ENCODE measurements at places on chromosomes 7 and 10. TPM values are rescaled to one million over a fixed set of nuclear protein-coding genes. Genes with fewer than 3 reads are reported as not detected.

The COL13A1 gene
- 4.5 TPM for total RNA-seq

GRCh38 chr10:24887855-24888231 is 64.6 kb downstream of the PRTFDC1 start:
- no peaks in the 10 kb centered on the region for H3K27me3 ChIP-seq
- no peaks in the 10 kb centered on the region for H3K36me3 ChIP-seq
- no peak overlapping the region for H3K27ac ChIP-seq
- no peaks in the 10 kb centered on the region for H3K4me1 ChIP-seq
- H3K4me3 ChIP-seq, result no peak overlapping the region
- no peak for DNase-seq

GRCh38 chr10:86964061-86964846 is 4.0 kb upstream of the ADIRF start:
- H3K27ac ChIP-seq, result no peak overlapping the region
- H3K4me3 ChIP-seq, result no peak overlapping the region
- peaks cover 10% of the 10 kb centered on the region for H3K4me1 ChIP-seq

DNA sequence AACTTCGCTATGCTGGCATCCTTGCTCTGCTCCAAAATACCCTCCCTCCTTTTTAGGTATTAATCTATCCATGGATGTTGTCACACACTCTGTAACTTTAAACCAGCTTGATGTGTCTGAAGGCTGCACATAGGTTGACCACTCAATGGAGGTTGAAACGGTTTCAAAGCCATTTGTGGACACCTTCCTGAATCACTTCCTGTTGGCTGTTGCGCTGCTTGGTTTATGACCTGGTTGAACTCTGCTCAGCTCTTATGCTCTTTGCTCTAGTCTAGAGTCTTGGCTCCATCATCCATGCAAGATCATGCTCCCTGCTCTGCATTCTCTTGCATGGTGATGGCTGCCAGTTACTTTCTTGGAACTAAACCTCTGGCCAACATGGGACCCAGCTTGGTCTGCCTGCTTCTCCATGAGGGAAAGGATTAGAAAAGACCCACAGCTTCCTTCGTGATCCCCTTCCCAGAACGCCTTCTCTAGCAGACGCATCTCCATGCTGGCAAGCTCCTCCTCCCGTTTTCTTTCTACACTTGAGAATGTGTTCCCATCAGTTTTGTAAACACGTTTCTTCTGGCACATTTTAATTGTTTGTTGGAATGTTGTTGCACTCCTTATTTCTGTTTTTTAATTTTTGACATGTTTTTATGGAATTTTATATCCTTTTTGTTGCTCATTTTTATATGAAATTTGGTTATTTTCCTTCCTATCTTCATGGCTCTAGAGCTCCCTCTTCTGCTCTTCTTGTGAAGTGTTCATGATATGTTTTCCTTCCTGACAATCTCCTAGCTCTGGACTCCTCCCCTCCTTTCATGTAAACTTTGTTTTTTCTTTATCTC is 149.8 kb downstream of the XPNPEP1 start:
- H3K36me3 ChIP-seq, result no peaks in the 10 kb centered on the region
- no peak overlapping the region for H3K27ac ChIP-seq
- no peak overlapping the region for H3K4me3 ChIP-seq
- peaks cover 4% of the 10 kb centered on the region for H3K4me1 ChIP-seq

DNA sequence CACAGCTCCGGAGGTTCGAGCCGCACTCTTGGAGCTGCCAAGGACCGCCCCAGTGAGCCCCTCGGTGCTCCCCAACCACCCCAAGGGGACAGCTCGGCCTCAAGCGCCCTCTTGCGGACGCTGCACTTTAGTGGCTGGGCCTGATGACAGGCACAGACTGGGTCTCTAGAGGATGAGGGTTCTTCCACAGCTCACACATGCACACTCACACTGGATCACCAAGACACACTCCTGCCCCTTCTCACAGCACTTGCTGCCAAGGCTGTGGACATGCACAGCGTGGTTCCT is 2.1 kb downstream of the RET start:
- H3K4me1 ChIP-seq, result no peaks in the 10 kb centered on the region
- no peaks in the 10 kb centered on the region for H3K36me3 ChIP-seq
- H3K4me3 ChIP-seq, result no peak overlapping the region
- peak; percentile 32 for DNase-seq
- peaks cover 48% of the 10 kb centered on the region for H3K27me3 ChIP-seq
- H3K27ac ChIP-seq, result no peak overlapping the region

- peak; percentile 99 for DNase-seq
- peak within 1 kb of the TSS; percentile 99 for H3K27ac ChIP-seq
- H3K4me3 ChIP-seq, result peak within 1 kb of the TSS; percentile 86
Observed at GRCh38 chr10:32958085-32959005, at the start of gene ITGB1. Gene ITGB1, minus strand, starts transcription at chr10:32958230. Its CDS starts 22,672 bp downstream, at chr10:32935558.

GRCh38 chr10:15725603-15726002 is 5.9 kb upstream of the ITGA8 start:
- no peaks in the 10 kb centered on the region for H3K4me1 ChIP-seq
- DNase-seq, result peak; percentile 71
- H3K4me3 ChIP-seq, result no peak overlapping the region
- H3K27me3 ChIP-seq, result peaks cover 6% of the 10 kb centered on the region
- H3K27ac ChIP-seq, result no peak overlapping the region

DNA sequence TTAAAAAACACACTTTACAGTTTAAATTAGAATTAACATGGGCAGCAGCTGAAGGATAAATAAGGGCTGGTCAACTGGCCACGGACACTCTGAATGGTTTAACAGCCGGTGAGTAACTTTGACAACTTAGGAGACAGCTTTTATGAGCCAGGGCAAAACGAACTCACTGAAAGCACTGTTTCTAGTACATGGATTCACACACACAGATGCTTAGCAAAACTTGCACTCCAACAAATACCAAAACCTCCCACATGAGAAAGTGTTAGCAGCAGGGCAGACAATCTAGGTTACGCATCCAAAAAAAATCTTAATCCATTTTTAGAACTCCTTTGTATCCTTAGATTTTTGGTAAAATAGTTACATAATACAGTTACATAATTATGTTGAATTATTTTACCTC is 486.4 kb downstream of the PHTF2 start:
- H3K4me3 ChIP-seq, result no peak overlapping the region
- H3K27ac ChIP-seq, result no peak overlapping the region
- H3K4me1 ChIP-seq, result no peaks in the 10 kb centered on the region
- DNase-seq, result no peak

The PPIA gene
- total RNA-seq, result 2,189 TPM

DNA sequence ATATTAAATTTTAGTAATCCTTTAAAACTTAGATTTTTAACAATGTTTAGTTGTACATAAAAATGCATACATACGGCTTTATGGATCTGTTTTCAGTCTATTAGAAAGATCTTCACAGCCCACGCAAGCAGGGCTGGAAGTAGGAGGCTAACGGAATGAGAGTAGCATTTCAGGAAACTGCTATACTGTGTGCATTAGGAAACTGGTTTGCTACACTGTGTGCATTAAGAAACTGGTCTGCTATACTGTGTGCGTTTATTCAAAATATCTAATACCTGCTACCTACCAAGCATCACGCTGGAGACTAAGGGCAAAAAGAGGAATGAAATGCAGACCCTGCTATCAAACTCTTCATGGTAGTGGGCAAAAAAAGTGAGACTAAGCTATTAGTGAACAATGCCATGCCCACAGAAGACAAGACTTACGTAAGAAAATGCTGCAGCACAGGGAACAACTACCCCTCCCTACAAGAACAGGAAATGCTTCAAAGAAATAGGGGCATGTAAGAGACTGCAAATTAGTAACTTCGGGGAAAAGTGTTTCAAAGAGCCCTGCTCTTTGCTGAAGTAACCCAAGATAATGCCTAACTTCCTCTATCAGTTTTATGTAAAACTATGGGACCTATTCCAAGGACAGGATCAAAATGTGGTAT is 11.3 kb downstream of the RAB11FIP2 start:
- no peak overlapping the region for H3K27ac ChIP-seq
- no peak overlapping the region for H3K4me3 ChIP-seq
- no peaks in the 10 kb centered on the region for H3K27me3 ChIP-seq
- no peak for DNase-seq
- no peaks in the 10 kb centered on the region for H3K36me3 ChIP-seq
- H3K4me1 ChIP-seq, result peaks cover 34% of the 10 kb centered on the region

DNA sequence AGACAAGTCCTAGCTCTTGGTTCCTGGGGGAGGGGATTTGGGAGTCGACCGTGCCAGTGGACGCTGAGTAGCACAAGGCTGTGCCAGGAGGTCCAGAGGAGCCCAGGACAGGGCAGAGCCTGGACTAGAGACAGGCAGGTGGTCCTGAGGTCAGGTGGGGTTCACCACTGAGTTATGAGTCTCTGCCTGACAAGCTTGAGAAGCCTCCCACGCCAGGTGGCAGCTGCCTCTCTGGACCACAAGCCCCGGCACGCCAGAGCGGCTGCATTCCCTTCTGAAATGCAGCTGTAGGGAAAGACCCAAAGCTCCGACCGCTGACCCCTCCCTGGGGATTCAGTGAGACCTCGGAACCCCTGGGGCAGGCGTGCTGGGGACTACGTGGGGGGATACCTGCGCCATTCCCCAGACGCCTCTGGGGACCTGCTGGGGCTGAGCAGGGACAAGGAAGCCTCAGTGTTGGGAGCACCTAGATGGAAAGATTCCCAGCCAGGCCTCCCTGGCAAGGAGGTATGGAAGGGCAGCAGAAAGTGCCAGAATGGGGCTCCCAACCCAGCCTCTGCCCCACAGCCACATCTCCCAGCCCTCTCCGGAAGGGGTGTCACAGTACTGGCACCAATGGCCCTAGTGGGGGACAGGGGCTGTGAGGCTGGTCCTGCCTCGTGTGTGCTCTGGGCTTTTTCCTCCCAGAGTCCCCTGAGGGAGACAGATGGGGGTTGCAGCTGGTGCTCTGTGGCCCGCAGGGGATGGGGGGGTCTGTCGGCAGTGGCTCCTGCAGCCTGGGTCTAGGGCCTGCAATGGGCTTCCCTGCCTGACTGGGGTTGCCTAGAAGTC is 29.0 kb downstream of the PDGFA start:
- no peaks in the 10 kb centered on the region for H3K36me3 ChIP-seq
- H3K4me3 ChIP-seq, result no peak overlapping the region
- DNase-seq, result no peak
- H3K27me3 ChIP-seq, result no peaks in the 10 kb centered on the region
